ENCODE measurements at places on chromosomes 1 and 21. TPM values are rescaled to one million over a fixed set of nuclear protein-coding genes. Genes with fewer than 3 reads are reported as not detected.

- DNase-seq = no peak
Measured at GRCh38 chr1:228405200-228405978, 1.2 kb downstream of the TRIM11 start.

Gene CYP4B1
- total RNA-seq = 15.1 TPM

Gene CD1B
- total RNA-seq = not detected

DNA sequence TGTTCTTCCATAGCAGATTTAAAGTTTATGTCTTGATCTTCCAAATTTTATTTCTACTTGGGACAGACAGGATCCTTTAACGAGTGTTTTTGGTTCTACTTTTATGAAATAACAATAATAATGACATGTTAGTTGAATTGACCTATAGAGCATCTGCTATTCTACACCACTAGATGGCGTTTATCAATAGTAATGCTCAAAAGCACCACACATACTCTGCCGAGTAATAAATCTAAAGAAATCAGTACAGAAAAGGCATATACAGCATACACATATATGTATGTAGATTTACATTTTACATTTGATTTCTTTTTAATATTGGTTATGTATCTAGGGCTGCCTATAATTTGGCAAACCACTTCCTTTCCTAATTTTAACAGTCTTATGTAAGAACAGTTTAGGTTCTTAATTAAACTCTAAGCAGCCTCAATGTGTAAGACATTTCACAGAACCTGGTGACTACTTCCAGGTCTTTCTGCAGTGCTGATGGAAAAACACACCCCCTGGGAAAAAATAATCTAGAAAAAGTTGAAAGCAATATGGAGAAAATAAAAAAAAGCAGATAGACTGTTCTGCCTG, 5.9 kb upstream of the SIPA1L2 start:
- no peak for DNase-seq

Gene C1orf141
- not detected for total RNA-seq

DNA sequence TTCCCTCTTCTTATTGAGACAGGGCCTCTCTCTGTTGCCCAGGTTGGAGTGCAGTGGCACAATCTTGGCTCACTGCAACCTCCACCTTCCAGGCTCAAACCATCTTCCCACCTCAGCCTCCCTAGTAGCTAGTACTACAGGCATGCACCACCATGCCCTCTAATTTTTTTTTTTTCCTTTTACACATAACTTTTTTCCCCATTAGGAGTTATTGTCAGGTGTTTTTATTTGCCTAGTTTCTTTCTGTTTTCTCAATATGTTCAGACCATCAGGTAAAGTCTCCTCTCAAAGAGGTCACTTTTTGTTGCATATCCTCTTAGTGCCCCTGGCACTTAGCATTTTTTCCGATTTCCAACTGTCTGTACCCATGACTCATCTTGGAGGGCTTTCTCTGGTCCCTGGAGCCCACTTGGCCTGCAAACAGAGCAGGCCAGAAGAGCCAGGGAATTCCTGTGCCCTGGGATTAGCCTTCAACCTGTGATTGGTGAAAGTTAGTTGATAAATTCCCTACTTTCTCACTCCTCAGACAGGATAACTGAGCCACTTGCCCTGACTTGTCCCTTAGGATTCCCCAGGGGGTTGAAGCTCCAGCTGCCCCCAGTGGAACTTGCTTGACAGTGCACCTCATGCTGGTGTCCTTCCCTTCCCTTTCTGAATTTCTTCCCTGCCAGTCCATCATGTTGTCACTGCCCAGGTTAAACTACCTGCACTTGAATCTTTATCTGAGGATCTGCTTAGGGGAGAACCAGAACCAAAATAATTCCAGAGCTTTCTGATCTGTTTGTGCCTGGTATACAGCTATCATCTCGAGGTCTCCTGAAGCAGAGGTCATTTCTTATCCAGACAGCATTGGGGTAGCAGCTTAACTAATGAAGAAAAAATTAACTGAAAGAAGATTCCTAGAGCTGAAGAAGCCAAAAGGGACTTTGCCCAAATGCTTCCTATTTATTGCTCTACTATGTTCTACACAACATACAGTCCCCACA, 2.4 kb downstream of the NTPCR start:
- DNase-seq = peak; percentile 27

Gene TMPRSS15
- not detected for total RNA-seq

- DNase-seq = no peak
Measured at GRCh38 chr1:183069562-183070216, 46.5 kb downstream of the LAMC1 start.

Gene OLFML2B
- 8.4 TPM for total RNA-seq

DNA sequence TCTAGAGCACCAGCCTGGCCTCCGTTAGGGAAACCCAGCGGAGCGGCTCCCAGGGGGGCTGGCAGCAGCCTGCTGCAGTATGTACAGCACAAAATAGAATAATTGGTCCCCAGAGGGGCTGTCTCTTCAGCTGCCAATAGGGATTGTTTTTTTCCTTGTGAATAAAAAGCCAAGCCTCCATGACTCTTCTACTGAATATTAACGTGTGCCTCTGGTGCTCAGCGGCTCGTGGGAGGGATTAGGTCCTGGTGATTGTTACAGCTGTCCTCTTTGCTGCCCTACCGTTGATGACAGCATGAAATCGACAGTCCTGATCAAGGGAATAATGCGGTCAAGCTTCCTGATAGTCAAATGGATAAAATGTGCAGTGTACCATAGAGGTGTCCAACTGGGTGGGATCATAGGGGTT, 190.7 kb upstream of the RUNX1 start:
- no peak for DNase-seq

Gene TPTE
- not detected for total RNA-seq

DNA sequence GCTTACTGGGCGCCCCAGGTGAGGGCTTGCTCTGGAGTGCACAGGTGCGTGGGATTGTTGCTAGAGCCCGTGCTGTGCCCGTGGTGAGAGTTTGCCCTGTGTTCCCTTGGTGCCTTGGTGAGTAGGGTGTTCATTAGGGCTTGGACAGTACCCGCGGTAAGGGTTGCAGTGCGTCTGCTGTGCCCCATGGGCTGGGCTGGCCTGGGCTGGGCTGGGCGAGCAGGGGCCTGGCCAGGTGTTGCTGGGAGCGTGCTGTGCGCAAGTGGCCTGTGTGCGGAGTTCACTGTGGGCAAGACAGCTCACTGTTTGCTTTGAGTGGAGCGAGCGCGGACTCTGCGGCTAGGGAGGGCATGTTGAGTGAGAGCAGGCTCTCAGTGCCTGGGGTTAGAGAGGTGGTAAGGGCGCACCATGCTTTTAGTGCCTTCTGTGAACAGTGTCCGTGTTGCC, 725 bp downstream of the CR1L start:
- no peak for DNase-seq

GRCh38 chr21:45379901-45380330, 25.0 kb upstream of the COL18A1 start:
- peak; percentile 10 for DNase-seq

Gene GJB4
- total RNA-seq = not detected

GRCh38 chr21:45075596-45076244, 1.3 kb downstream of the ADARB1 start:
- no peak for DNase-seq

DNA sequence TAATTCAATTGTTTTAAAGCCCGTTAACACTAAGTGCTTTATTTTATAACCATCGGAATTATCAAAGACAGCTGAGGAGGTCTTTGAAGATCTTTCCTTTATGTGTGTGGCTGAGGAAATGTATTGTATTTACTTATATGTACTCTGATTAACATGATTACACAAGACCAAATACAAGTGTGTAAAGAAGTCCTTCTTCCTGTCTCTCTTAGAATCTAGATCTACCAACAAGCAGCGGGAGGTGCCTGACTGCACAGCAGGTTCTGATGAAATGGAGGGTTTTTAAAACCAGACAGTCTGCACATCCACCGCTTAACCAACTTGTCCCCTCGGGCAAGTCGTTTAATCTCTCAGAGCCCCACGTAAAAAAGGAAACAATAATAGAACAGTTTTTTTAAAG, 240.5 kb upstream of the MAP1LC3C start:
- DNase-seq = no peak

Gene LCE4A
- not detected for total RNA-seq

GRCh38 chr1:219153723-219154122, 20.0 kb upstream of the LYPLAL1 start:
- DNase-seq = no peak

GRCh38 chr21:33064623-33065390, 5.1 kb upstream of the OLIG1 start:
- no peak for DNase-seq

- DNase-seq = no peak
Measured at GRCh38 chr1:183164340-183164739, 21.7 kb upstream of the LAMC2 start.

DNA sequence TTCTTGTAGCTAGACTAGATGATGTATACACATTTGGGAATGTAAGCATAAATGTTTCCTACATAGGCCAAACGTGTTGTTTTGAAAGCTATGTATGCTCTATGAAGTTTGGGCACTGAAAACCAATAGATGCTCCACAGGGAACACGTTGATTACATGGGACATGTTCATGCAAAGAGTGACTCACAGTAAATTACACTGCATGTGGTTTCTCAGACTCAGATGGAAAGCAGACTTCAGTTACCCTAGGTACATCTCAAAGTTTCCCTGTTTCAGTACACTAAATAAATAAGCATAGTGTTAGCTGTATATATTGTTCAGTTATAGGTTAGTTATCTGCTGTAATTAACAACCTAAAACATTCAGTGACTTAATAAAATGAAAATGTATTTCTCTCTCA, 301.9 kb upstream of the RUNX1 start:
- DNase-seq = no peak

Gene RAVER2
- 11.9 TPM for total RNA-seq

GRCh38 chr1:23904748-23905357, 8.3 kb downstream of the CNR2 start:
- DNase-seq = no peak

Data from adrenal gland (tissue), 19 donors.